Esophagus mucosa (tissue), 1 donor: ENCODE measurements at places on chromosomes 7 and 10. TPM values are rescaled to one million over a fixed set of nuclear protein-coding genes. Genes with fewer than 3 reads are reported as not detected.
A peak's percentile ranks its signal among the peaks of the same experiment; 100 is the strongest.

DNA sequence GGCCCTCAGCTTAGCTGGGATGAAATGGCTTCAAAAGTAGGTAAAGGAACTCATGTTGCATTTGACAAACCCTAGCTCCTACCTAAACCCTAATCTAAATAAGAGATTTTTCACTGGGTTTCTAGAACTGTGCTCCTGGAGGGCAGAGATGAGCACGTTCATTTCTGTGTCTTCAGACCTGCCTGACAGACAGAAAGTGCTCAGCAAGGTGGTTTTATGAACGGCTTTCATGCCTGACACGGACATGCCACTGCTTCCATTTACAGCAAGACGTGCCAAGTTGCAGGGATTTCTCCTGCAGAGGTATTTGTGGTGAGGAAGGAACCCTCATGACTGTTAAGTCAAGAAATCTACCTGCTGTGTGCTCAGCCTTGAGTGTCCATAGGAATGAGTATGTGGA, 83.5 kb upstream of the KMT2C start:
- ATAC-seq, result no peak

GRCh38 chr7:157554393-157555238, 217.8 kb downstream of the DNAJB6 start:
- ATAC-seq, result no peak

DNA sequence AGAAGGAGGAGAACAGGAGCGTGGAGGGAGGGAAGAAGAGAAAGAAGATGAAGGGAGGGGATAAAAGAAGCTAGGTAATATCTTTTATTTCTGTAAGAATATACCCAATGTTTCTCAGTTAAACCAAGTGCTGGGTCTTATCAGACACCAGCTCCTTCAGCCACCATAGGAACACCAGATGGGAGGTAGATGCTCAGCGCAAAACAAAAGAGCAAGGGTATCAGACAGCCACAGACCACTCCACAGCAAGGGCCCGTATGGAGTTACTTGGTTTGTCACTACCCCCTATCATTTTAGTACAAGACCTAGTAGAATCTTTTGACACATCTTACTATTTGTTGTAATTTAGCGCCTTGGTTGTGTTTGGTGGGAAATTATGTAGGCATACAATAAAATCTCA, 65.9 kb upstream of the FAM133B start:
- no peak for ATAC-seq

- ATAC-seq, result no peak
Measured at GRCh38 chr7:1050956-1051690, 6.8 kb downstream of the GPR146 start.

GRCh38 chr7:100191775-100192174, 14.1 kb downstream of the STAG3 start:
- ATAC-seq, result no peak

DNA sequence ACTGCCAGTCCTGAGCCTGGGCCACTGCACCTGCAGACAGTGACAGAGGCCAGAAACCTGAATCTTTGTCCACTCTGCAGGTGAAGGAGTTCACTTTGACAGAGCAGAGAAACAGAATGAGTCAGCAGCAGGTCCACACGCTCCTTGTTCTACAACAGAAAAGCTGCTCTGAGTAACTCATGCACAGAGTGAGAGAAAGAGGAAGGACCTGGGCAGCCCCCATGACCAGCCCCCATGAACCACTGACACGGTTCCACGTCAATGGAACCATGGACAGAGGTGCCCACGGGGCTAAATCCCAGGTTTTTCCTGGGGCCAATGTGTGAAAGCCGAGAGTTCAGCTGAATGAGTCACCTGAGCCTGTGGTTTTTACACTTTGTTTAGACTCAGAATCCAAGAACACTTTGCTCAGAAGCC, 40.8 kb upstream of the CTBP2 start:
- ATAC-seq, result peak; percentile 48

DNA sequence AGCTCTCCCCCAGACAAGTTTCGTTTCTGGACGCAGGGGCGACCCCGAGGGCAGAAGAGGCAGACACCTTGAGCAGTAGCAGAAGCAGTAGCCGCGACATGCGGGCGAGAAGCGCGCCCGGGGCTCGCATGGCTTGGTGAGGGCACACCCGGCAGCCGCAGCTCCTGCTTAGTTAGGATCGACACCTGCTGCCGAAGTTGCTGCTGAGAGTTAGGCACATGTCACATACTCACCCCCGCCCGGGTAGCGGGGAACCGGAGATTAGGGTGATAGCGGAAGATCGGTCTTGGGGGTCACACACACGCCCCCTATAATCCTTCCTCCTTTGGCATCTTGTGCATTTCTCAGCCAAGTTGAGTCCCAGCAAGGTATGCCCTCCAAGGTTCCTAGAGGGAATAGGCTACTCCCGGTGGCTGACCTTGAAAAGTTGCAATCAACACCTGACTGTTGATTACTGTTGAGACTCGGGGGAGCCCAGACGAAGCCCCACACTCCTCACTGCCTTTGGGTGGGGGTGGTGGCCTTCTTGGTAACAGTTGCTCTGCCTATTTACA, 668 bp downstream of the GPR37 start:
- peak; percentile 50 for ATAC-seq

DNA sequence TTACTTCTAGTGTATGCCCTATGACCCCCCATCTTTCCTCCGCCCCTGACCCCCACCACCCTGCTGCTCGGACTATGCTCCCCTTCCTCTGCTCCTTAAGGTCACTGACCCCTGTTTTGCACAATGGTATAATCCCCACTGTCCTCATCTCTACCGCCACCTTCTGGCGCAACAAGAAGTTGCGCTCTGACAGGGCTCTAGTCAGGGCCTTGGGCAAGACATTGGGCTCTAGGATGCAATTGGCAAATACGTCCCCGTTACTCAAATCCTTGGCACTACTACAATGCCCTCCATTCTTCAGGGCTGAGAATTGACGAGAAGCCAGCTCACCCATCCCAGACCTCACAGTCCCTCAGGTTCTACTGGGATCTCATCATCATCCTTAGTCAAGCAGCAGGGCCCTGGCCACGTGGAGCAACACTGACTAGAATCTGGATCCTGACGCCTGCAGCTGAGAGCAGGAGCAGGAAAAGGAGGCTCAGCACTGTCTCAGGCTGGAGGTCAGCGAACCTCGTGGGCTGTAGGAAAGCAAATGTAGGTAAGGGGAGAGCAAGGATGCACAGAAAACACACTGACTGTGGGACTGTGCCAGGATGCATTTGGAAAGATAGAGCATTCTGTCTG, 10.6 kb downstream of the LRIT2 start:
- ATAC-seq, result peak; percentile 73

The GJD4 gene
- total RNA-seq, result not detected

The AGAP9 gene
- total RNA-seq, result 3.0 TPM

The OR9A2 gene
- total RNA-seq, result not detected

The CTAGE8 gene
- total RNA-seq, result 1.8 TPM
